ENCODE measurements at places on chromosomes 1 and 21.
A peak's percentile ranks its signal among the peaks of the same experiment; 100 is the strongest.

- no peak for DNase-seq
These were observed 95.9 kb downstream of the USP25 start for GRCh38 chr21:15825700-15826099.

DNA sequence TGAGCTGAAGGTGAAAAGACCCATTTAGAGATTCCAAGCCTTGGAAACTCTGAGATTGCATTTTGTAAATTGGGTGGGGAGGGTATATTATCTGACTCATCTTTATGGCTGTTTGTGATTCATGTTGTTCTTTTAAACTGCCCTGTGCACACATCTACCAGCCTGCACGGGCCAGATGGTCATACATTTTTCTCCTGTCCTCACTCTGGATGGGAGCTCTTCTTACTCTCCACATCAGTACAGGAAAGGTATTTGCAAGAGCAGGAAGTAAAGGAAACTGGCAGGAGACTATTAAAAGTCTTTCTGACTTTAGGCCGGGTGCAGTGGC is 14.3 kb upstream of the NMNAT2 start:
- peak; percentile 7 for DNase-seq

- DNase-seq = no peak
These were observed 83.7 kb upstream of the LRRC8D start for GRCh38 chr1:89736937-89737733.

DNA sequence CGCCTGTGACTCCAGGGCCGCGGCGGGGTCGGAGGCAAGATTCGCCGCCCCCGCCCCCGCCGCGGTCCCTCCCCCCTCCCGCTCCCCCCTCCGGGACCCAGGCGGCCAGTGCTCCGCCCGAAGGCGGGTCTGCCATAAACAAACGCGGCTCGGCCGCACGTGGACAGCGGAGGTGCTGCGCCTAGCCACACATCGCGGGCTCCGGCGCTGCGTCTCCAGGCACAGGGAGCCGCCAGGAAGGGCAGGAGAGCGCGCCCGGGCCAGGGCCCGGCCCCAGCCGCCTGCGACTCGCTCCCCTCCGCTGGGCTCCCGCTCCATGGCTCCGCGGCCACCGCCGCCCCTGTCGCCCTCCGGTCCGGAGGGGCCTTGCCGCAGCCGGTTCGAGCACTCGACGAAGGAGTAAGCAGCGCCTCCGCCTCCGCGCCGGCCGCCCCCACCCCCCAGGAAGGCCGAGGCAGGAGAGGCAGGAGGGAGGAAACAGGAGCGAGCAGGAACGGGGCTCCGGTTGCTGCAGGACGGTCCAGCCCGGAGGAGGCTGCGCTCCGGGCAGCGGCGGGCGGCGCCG is at the start of gene SIM2:
TSS of gene SIM2 (plus strand) at position 135 of the 565 bp plus-strand sequence. CDS start 632 bp downstream, outside the sequence.
- peak; percentile 46 for DNase-seq

GRCh38 chr1:151512326-151512725 is 1.1 kb downstream of the CGN start:
- no peak for DNase-seq

- DNase-seq = no peak
These were observed 81.9 kb downstream of the CNIH3 start for GRCh38 chr1:224698015-224698451.

DNA sequence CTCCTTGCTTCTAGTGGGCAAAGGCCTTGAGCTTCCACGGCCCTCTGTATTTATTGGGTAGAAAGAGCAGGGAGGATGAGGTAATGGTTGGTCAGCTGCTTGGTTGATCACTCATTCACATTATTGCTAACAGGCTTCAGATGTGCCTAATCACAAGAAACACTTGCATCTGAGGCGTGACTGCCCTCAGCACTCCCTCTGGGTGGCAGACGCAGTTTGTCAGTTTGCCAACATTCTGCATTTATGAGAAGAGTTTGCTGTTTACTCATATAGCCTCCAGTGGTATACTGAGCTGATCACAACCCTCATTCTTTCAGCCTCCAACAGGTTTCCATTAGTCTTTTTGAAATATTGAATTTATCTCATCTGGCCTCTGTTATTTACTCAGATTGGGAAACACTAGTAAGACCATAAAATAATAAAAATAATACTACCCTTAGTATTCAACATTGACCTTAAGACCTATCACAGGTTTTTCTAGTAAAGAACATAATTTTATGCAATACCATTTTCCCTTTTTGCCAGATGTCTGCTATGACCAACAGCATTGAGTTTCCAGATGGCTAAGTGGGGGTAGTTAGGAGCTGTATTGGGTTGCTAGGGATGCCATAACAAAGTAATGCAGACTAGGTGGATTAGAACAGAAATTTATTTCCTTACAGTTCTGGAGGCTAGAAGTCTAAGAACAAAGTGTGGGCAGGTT is 53.3 kb downstream of the PTGFR start:
- no peak for DNase-seq

GRCh38 chr1:38097284-38097898 is 50.8 kb upstream of the POU3F1 start:
- no peak for DNase-seq

- DNase-seq = no peak
These were observed 76.1 kb upstream of the CNIH3 start for GRCh38 chr1:224539971-224540370.

DNA sequence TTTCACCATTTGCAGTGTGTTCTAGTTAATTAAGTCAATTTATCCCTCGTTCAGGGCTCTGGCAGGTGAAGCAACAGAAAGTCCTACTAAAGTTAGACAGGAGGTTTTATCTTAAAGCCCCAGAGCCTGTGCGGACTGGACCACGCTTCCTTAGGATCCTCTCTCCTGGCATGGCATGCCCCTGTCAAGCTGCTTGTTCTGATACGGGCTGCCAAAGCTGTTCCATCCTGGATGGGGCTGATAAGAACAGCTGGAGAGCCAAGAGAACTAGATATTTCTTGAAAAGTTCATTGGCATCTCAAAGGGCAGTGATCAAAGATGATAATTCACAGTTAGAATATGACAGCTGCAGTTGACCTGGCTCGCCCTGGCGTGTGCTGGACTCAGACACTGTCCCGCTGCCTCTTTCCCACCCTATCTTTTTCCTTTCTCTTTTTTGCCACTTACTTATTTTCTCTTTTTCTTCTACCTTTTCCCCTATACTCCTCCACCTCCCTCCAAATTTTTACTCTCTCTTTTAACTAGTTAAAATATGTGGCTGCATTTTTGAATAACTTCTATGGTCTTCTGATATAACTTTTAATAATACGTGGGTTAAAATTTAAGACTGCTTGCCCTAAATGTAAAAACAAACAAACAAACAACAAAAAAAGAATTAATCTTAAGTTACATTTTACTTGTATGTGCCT is 96.7 kb downstream of the ABCA4 start:
- no peak for DNase-seq

- DNase-seq = no peak
These were observed 975.7 kb upstream of the ADGRL4 start for GRCh38 chr1:79982211-79982610.

- no peak for DNase-seq
These were observed 6.7 kb upstream of the PTGER3 start for GRCh38 chr1:71054281-71054731.

- no peak for DNase-seq
These were observed 18.5 kb downstream of the TP53BP2 start for GRCh38 chr1:223827193-223827663.

DNA sequence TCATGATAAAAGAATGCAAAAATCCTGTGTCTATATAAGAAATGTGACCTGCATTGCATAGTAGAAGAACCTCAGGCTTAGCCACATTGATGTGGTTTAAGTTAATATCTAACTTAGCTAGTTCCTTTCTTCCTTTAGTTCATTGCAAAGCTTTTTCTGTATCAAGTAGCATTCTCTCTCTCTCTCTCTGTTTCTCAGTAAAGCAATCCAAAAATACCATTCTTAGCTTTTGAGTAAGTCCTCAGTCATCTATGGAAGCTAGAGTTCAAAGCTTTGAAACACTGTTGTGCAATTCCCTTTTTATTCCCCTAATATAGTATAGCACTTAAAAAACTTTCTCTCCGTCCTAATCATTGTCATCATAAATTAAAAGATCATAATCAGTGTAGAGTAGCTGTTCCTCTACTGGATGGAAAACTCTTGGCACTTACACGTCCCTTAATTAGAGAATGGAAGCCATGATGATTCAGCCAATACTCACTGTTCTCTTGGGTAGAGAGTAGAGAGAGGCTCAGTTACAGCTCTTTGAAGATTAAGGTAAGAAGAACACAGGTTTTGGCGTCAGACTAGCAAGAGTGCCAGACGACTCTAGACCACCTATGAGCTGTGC is 350.3 kb upstream of the LYPLAL1 start:
- peak; percentile 78 for DNase-seq

DNA sequence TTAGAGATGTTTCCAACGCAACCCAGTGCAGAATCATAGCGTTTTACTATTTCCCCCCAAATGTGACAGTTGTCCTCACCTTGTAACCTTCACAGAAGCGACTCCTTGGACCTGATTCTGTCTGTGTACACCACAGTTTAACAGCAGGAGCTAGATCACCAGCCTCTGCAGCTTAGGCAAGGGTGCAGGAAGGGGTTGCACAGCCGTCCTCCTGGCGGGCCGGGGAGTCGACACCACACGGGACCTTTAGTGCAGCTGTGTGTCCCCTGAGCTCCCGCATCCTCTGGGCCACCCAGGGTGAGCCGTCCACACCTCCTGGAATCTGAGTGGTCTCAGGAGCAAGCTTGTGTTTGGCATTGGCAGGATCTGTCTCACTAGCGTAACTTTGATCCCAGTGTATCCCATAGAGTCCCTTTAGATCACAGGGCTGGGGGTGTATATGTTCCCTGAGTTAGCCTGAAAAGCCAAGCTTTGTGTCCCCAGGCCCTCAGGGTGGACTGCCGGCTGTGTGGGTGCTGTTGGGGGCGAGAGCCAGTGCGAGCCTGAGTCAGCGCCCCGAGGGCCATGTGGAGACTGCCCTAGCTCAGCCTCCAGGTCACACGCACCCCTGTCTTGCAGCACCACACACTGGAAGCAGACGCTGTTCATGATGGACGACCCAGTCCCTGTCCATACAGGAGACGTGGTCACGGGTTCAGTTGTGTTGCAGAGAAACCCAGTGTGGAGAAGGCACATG is 27.5 kb downstream of the PRMT2 start:
- DNase-seq = no peak

GRCh38 chr1:158735848-158736247 is 15.3 kb upstream of the OR6K3 start:
- DNase-seq = no peak

DNA sequence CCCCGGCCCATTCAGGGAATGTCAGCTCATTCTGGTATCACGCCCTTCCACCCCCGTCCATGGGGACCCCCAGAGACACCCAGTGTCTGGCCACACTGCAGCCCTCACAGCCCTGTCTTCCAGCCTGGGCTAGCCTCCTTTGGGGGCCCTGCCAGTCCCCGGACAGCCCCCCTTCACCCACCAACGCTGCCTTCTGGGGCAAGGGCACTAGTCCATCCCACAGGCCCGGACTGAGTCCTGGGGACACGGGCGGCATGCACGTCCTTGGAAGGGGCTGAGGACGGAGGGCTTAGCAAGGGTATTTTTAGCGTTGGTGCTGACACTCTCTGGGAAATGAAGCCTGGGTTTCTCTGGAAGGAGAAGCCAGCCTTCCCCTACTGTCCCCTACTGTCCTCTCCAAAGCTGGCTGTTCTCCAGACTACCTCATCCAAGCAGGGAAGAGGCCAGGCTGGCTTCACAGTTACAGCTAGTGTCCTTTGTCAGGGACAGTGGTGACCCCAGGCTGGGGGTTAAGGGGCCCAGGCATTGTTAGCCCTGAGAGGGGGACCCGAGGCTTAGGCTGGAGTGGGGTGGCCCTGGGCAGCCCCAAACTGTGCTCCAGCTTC is 39.5 kb downstream of the COQ8A start:
- no peak for DNase-seq

DNA sequence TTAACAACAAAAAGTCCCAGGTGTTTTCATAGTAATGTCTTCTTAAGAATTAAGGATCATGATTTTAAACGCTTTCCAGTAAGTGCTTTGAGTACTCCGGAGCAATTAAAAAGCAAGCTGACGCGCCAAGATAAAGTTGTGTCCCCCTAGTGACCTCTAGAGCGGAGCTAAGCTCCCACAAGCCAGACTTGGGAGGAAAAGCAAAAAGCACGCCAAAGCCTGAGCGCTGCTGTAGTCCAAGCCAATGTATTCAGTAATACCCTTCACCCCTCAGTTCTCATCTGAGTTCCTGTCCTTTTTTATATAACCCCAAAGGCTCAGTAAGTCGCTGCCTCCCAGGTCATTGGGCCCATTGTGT is 3.5 kb upstream of the SLC44A5 start:
- DNase-seq = no peak

DNA sequence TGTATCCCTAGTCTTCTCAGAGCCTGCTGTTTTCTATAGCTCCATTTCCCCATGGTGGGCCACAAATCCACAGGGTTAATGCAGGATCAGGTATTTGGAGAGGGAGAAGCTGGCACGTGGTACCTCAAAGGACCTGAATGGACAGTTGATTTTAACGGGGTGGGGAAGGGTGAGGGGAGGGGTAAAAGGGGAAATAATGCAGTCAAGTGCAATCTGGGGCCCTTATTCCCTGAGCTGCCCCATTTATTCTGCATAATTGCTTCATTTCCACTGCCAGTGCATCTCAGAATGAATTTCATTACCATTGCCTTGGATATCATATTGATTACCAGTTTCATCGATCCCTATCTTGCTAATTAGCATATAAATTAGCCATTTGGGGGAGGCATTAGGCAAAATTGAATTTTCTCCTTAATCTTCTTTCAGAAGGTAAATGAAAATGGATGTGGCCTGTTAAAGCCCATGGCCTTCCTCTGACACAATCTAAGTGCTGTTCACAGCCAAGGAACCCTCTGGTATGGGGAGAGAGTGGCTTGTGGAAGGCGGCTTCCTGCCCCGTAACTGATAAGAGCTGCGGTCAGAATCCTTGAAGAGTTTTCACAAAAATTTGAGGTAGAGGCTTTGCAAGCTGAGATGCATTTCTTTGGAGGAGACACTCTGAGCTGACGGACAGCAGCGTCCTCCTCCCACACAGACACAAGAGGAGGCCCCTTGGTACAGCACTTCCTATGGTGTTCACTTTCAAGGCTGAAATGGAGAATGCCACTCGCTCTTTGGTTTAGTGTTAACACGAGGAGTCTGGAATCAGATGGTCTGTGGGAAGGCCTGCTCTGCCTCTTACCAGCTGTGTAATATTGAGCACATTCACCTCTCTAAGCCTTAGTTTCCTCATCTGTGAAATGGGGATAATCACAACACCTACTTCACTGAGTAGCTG is 34.4 kb downstream of the PHC2 start:
- no peak for DNase-seq

- no peak for DNase-seq
These were observed 37.5 kb upstream of the SLAMF9 start for GRCh38 chr1:159991513-159991912.

- no peak for DNase-seq
These were observed 213.0 kb upstream of the CACYBP start for GRCh38 chr1:174786760-174787159.

- no peak for DNase-seq
These were observed 906.0 kb downstream of the ADGRL2 start for GRCh38 chr1:82706741-82707140.

GRCh38 chr1:189787201-189787600 is 690.5 kb downstream of the BRINP3 start:
- no peak for DNase-seq

Data from HCT116 (cell line).